Activated CD4-positive, alpha-beta T cell treated with anti-CD3 and anti-CD28 coated beads, Interleukin-2, amount 50 U/mL, for 1 hour (primary cell): ENCODE measurements at places on chromosomes 3 and 15.

DNA sequence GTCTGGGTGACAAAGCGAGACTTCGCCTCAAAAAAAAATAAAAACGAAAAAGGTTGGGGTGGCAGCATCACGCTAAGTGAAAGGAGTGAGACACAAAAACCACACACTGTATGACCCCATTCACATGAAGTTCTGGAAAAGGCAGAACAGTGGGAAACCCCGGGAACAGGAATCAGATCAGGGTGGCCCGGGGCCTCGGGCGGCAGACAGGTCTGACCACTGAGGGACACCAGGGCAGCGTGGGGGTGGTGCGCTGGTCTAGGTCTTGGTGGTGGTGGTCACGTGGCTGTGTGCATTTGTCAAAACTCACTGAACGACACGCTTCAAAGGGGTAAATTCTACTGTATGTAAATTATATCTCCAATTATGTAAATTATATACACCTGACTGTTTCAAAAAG lies 79.7 kb upstream of the PRR20G start:
- no peak for DNase-seq

DNA sequence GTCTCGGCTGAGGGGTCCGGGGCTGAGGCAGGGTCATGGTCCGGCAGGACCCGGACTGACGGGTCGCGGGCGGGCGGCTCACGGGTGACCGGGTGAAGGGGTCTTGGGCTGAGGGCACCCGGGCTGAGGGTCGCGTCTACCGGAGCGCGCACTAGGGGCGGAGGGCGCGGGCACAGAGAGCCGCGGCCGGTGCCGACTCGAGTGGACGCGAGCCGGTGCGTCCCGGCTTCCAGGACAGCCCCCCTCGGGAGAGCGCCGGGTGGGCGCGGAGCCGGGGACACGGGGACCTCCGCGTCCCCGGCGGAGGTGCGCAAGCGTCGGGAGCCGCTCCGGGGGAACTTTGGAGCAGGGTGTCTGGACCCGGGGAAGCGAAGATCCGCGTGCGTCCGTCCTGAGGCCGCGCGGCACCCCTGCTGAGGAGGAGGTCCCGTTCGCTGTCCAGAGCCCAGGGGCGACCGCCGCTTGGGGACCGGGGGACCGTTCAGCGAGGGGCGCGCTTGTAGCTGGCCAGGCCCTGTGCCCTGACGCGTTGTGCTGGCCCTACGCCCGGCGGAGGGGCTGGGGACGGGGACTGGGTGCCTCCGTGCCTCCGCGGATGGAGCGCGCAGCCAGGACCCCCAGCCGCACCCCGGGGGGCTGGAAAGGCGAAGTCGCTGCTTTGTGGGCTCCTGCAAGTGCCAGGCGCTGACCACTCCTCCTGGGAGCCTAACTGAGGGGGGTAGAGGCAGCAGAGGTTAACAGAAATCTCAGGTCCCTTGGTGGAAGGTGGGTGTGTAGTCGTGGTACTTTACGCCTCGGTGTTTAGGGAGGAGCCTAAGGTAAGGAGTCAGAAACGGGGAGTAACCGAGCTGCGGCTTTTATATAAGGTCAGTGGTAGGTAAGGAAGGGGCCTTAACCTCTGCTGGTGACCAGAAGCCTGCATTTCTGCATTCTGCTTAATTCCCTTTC lies at the start of gene PPARG:
Gene PPARG, plus strand, starts transcription at position 889 of the 948 bp plus-strand sequence. CDS start 90,642 bp downstream, outside the sequence.
- DNase-seq, result no peak

- no peak for DNase-seq
These were observed 312.4 kb downstream of the CACNA2D3 start for GRCh38 chr3:54434756-54435155.

- DNase-seq, result no peak
These were observed 19.1 kb upstream of the AKAP13 start for GRCh38 chr15:85361323-85361722.

- no peak for DNase-seq
These were observed 57.0 kb downstream of the LMCD1 start for GRCh38 chr3:8558645-8559044.

- DNase-seq, result no peak
These were observed 16.7 kb upstream of the BFSP2 start for GRCh38 chr3:133383175-133383574.

DNA sequence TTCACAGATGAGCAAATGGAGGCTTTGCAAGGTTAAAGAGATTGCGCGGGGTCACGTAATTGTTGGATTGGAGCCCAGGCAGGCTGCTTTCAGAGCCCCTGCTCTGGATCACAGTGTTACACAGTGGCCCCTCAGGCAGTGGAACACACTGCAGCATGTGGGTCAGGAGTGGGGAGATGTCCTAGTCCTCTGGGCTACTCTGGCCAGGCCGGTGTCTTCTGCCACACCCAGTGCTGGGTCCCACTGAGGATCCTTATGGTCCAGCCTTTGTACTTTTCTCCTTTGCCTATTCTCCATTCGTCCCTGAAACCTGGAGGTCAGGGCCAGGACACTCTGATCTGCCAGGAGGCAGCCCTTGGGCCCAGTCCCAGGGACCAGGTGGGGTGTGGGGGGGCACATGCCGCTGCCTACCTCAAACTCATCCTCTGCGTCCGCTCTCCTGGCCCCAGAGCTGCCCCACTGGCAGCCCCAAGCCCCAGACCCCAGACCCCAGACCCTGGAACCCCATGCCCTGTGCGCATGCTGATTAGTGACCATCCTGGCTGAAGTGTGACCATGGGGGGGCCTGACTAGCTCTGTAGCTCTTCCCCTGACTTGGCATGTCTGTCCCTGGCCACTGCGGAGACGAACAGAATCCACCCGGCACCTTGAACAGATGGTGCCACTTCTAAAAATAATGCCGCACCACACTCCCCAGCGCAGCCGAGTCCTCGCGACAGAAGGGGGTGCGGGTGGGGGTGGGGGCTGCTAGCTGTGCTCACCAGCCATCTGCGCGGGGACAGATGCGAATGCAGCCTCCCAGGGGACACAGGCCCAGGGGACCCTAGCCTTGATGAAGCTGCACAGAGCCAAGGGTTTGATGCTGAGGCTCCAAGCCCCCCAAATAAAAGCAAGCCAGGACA lies 41.6 kb downstream of the ATP2B2 start:
- no peak for DNase-seq

- no peak for DNase-seq
These were observed 14.9 kb downstream of the CNTN3 start for GRCh38 chr3:74599564-74599963.

DNA sequence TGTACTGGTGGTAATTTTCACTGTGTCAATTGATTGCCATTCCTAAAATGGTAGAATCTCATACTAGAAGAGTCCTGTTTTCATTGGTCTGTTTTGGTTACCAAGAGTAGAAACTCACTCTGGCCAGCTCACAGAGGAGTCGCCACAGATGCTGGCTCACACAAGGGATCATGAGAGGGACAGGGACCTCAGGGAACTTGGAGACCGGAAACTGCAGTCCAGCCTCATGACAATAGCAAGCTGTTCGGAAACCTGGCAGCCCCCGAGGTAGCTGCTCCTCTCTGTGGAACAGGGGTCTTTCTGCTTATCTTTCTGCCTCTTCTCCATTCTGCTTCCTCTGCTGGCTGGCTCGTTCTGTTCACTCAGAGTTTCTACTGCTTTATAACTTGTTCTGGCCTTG lies 192.9 kb downstream of the PLCL2 start:
- DNase-seq, result no peak

GRCh38 chr15:66100761-66101160 lies 152.8 kb downstream of the MEGF11 start:
- no peak for DNase-seq

GRCh38 chr3:72154391-72155335 lies 369.7 kb upstream of the PROK2 start:
- DNase-seq, result no peak

- no peak for DNase-seq
These were observed 420.3 kb upstream of the CFAP20DC start for GRCh38 chr3:59469948-59470723.

GRCh38 chr3:15934389-15935195 lies 136.8 kb upstream of the ANKRD28 start:
- no peak for DNase-seq

- no peak for DNase-seq
These were observed 7.6 kb downstream of the DNAH1 start for GRCh38 chr3:52323526-52324295.
